ENCODE measurements at places on chromosomes 12 and 14.

DNA sequence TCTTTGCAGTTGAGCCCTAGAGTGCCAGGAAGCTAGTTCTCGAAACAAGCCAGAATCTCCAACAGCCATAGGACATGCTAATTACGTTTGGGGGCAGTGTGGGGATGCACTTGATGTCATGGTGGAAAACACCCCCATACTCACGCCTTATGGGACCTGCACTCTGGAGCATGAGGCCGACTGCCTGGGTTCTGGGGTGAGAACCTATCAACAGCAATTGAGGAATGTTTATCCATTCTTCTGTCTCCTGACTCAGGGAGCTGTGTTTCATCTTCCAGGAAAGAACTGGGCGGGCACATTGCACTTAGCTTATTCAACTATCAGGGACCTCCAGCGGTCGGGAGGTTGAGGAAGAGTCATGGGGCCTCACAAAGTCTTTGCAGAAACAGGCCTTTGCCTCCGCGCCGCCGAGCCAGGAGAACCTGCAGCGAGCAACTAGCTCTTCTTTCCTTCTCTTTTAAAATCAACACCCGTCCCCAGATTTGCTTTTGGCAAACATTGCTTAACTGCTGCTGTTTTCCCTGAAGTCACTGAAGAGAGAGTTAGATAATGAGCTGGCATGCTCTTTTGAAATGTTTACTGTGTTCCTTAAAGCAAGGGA, 226.1 kb upstream of the DIO3 start:
- no peak for DNase-seq

GRCh38 chr14:55240526-55241178, 30.6 kb upstream of the FBXO34 start:
- DNase-seq = no peak

DNA sequence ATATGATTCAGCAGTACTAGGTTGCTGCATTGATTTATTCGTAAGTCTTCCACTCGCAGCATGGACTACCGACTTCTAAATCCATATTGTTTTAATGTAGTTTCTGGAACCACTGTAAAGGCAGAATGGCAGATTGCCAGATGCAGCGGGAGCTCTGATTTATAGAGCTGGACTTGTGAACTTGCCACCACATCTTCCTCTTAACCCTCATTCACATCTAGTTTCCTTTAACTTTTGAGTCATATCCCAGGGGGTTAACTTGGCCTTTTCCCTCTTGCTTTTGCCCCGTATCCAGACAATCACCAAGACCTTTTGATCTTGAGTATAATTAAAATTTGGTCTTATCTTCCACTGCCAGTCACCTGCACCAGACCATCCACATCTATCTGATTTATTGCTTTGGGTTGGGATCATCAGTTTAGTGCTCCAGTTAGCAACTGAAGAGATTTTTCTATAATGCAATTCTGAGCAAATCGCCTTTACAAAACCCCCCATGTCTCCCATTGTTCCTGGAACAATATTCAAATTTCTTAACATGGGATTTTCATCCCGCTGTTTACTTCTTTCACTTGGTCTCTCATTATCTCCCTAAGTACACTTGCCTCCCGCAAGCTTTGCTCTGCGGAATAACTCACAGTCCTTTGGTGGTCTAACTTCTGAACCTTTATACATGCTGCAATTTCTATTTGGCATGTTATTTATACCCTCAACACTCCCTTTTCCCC, 130.5 kb downstream of the ACSS3 start:
- no peak for DNase-seq

DNA sequence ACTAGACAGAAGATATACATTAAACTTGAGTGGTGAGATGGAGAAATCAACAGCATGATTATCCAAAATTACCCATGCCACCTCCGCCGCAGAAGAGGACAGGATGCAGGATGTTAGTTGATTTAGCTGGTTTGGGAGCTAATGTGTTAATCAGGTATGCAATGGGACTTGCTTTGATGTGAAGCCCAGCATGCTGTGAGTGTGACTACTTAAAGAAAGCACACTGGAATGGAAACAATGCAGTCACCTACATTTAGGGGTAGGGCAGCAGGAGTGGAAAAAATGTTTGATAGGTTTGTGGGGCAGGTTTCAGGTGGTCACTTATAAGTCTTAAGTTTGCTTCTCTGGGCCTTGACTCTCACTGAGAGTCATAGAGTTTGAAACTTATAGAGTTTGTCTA, 170.0 kb upstream of the DAAM1 start:
- DNase-seq = no peak

- peak; percentile 87 for DNase-seq
These were observed 3.1 kb upstream of the TNS2 start for GRCh38 chr12:53046655-53047220.

- no peak for DNase-seq
These were observed 75.1 kb upstream of the ST8SIA1 start for GRCh38 chr12:22409377-22410164.

- DNase-seq = no peak
These were observed 22.5 kb downstream of the TESC start for GRCh38 chr12:117076410-117077372.

- DNase-seq = peak; percentile 63
These were observed 2.3 kb downstream of the SPATS2 start for GRCh38 chr12:49369411-49370145.

DNA sequence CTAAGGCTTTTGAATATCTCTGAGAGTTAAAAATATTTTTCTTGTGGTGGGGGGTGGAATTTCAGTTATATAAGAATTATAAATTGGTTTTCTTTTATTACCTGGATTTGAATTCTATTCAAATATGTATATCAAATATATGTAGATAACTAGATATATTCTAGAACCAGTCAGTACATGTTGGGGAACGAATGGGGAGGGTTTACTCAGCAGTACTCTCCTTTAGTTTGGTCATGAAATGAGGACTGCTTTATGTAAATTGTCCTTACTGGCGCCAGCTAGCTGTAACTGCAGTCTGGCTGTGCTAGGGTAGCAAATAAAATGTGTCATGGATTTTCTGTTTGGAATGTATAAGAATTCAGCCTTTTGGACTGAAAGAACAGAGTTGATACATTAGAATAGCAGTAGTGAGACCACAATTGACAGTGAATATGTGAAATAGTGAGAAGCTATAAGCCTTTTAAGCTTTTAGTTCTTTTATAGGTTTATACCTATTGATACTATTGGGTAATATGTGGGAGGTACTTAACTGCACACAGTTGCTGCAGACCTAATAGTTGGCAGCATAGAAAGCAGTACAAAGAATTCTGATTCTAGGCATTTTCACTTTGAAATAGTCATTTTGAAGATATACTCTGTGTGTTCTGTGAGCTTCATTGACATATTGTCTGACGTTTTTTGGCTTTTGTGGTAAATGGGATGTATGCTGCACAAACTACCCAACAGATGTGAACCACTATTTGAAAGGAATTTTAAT, 29.0 kb downstream of the ATF7IP start:
- DNase-seq = peak; percentile 65

- DNase-seq = peak; percentile 79
These were observed 62.5 kb downstream of the DRAM1 start for GRCh38 chr12:101939856-101940265.

DNA sequence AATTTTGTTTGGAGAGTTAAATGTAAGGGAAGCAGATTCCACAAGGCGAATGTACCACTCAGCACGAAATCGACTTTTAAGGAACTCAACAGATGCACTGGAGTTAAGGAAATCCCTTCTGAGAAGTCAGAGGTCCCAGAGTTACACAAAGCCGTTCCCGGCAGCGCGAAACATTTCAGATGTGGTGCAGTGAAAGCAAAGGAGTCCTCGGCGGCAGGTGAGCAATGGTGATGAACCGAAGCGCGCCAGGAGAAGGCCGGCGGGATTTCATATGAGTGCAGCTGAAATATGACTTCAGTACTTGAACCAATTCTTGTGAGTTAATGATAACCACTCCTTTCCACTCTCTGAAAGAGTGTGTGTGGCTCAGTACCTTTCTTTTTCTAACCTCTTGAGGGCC, 183.2 kb downstream of the GRIP1 start:
- DNase-seq = no peak

All from muscle of arm (tissue), 14 donors.